ENCODE measurements at places on chromosomes 2 and 18.
A peak's percentile ranks its signal among the peaks of the same experiment; 100 is the strongest.

- DNase-seq: peak; percentile 62
Observed at GRCh38 chr2:12236136-12236844, 480.4 kb upstream of the TRIB2 start.

DNA sequence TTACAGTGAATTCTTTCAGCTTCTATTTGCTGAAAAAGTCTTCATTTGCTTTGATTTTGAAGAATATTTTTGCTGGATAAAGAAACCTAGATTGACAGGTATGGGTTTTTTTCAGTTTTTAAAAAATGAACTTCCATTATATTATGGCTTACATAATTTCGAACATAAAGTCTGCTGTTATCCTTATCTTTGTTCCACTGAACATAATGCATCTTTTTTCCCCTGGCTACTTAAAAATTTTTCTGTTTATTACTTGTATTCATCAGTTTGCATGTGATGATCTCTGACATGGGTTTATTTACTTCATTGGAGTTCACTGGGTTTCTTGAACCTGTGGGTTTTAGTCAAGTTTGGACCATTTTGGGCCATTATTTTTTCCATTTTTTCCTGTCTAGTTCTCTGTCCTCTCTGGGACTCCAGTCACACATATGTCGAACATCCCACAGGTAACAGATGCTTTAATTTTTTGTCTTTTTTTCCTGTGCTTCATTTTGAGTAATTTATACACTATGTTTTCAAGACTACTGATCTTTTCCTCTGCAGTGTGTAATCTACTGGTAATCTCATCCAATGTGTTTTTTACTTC lies 33.1 kb downstream of the SEC11C start:
- DNase-seq: no peak

DNA sequence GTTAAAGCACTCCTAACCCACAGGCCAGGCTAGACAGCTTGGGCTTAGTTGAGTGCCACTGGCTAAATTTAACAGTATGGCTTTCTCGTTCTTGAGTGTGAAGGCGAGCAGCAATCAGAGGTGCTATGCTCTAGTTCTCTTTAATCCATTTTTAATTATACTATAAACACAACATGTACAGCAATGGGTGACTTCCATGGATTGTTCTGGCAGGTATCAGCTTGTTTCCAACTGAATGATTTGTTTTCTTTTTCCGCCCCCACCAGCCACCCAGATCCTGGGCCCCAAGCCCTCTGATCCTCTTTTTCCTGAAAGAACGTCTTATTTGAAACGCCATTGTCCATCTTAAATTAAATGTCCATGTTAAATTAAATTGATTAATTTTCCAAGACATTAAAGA lies 244.8 kb downstream of the IKZF2 start:
- no peak for DNase-seq

DNA sequence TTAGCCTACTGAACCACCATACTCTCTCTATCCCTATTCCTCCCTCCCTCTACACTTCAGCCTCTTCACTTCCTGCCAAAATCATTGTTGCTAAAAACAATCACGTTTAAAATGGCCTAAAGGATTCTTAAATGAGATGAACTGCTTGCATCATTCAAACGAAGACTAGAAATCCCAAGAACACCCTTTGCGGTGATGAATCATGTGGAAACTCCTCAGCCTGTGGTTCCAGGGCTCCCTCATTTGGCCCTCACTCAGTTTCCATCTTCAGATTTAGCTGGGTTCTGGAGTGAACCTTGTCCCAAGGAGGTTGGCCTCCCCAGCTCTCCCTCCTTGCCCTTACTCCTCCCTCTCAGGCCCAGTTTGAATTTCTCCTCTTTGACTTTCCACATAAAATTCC lies 125.6 kb upstream of the CDC42EP3 start:
- peak; percentile 59 for DNase-seq

DNA sequence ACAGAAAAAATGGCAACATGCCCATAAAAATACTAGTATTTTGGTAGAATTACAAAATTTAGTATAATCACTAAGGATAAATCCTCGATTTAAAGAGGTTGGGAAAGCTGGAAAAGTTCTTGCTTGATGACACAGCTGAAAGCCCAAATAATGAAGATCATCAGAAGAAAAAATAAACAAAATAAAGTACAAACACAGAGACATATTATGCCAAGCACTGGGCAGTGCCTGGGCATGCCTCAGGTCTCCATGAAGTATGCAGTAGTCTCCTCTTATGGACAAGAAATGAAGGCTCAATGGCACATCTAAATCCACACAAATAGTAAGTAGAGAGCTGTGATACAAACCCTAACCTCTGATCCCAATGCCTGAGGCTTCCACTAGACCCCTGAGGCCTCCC lies 57.7 kb downstream of the RNU4ATAC start:
- no peak for DNase-seq

- DNase-seq: peak; percentile 57
Observed at GRCh38 chr2:55010915-55011314, 39.3 kb downstream of the RTN4 start.

GRCh38 chr2:163934131-163934530 lies 198.3 kb upstream of the FIGN start:
- DNase-seq: no peak

GRCh38 chr2:88321449-88322248 lies 130.8 kb downstream of the FOXI3 start:
- no peak for DNase-seq

GRCh38 chr2:173631127-173631460 lies 276.4 kb downstream of the CDCA7 start:
- DNase-seq: peak; percentile 24

GRCh38 chr18:72667932-72668331 lies 123.8 kb upstream of the CBLN2 start:
- DNase-seq: no peak

- DNase-seq: no peak
Observed at GRCh38 chr18:75656035-75656434, 228.5 kb upstream of the SMIM21 start.

DNA sequence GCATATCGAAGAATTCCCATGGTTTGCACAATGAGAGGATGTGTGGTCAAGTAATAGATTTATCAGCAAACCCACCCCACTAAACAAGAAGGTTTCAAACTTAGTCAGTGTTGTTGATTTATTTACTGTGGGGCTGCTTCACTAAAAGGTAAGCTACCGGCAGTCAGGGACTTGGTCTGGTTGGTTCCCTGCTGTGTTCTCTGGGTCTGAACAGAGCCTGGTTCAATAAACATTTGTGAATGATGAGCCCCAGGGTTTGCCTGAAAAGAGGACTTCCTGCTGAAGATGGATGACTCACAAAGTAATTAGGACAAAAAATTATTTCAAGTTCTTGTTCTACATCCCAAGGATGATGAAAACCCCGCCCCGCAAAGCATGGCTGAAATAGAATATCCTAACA lies 108.3 kb downstream of the SPP2 start:
- DNase-seq: no peak

DNA sequence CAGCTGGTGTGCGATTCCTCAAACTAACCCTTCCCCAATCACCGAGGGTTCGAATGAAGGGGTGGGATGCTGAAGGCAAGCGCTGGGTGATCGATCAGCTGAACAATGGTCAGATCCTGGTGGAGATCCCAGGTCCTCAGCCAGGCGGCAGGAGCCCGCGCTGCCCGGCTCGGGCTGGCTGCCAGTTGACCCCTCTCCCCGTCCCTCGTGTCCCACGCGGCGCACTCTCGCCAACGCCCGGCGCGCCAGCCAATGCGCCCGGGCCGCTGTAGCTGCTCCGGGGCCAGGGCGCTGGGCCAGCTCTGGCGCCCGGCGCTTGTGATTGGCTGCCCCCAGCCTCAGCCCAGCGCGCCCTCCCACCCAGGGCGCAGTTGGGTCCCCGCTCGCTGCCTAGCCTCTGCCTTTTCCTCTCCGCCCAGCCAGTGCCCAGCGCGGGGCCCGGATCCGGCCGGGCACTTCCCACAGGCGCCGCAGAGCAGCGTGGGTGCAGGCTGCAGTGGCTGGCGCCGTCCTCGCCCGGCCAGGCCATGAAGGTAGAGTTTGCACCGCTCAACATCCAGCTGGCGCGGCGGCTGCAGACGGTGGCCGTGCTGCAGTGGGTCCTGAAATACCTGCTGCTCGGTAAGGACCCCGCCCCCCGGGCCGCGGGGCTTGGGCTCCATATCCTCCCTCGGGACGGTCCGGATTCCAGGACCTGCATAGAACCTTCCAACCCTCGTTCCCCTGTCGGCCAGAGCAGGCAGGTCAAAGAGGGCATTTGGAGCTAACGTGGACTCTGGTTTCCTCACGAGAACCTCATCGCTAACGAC lies at the start of gene MOGAT1:
Gene MOGAT1, plus strand, starts transcription at position 400 of the 809 bp plus-strand sequence. Its CDS starts 128 bp downstream, at position 528.
- DNase-seq: peak; percentile 14

DNA sequence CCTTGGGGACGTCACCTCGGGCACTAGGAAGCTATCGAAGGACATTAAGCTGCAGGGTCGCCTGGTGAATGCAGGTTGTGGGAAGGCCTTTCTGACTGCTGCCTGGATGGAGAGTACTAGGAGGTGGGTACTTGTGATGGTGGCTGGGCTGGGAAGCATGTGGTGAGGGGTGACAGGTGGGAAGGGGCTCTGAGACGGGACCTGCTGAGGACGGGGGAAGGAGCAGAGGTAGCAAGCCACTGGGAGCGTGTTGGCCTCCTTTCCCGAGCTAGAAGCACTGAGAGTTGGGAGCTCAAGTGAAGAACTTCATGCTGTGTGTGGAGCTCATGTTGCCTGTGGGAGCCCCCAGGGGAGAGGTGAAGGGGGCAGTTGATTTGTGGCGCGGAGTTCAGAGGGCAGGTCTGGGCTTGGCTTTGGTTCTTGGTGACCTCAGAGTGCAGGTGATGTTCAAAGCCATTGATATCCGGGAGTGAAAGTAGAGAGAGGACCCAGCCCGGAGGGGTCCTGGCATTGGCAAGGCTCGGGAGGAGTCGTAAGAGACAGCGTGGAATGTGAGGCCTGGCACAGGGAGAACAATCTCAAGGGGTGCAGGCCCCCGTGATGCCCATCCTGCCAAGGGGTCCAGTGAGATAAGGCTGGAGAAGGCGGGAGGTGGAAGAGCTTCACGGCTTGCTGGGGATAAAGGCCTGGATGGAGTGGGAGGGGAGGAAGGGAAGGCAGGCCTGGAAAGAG lies 13.2 kb downstream of the MROH2A start:
- DNase-seq: no peak

- peak; percentile 67 for DNase-seq
Observed at GRCh38 chr2:230749111-230749510, 36.5 kb downstream of the CAB39 start.

DNA sequence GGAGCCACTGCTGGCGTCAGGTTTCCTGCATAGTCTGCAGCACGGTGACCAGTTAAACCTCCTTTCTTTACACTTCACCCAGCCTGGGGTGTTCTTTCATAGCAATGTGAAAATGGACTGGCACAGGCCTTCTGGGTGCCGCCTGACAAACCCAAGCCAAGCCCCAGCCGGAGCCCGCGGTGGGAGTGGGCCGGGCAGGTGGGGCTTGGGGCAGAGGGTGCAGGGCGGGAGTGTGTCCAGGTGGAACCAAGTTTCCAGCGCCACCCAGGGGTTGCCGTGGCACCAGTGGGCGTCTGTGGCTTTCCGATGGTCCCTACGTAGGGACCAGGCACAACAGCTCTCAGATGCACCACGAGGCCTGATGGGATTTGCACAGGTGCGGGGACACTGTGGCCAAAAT lies 75.8 kb downstream of the RTP5 start:
- DNase-seq: no peak

Measured in mesenchymal stem cell (in vitro differentiated cells and primary cell).